ENCODE measurements at places on chromosomes 2 and 18. TPM values are rescaled to one million over a fixed set of nuclear protein-coding genes. Genes with fewer than 3 reads are reported as not detected.

DNA sequence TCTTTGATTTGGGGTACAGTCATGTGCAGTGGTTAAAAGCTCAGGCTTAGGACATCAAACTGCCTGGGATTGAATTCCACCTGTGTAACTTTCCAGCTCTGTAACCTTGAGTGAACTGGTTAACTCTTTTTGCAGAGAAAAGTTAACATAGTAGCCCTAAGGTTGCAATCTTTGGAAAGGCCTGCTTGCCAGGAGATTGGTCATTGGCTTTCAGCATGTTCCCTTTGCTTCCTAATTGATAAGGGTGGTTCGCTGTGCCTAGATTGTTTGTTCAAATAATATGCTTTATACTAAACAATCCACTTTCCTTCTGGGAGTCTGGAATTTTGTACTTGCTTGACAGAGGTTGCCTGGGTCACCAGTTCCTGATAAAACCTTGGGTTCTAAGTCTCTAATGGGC, 86.8 kb downstream of the PIK3C3 start:
- DNase-seq = no peak

- no peak for DNase-seq
Observed at GRCh38 chr2:189854940-189855339, 70.7 kb downstream of the PMS1 start.

DNA sequence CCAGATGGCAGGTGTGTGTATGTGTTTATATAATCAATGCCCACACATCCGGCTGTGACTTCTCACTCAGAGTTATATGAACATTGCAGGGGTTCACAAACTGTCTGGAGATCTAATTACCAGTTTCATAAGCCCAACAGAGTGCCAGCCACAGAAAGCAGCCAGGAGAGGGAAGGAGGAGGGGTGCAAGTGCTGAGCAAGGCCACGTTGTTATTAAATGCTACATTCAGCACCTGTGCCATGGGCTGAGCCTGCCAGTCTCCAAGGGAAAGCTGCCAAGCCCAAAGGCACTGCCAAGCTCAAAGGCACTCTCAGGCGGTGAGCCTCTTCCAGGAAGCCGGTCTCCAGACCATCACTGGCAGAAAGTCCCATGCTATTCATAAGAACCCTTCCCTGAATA, 17.4 kb downstream of the XDH start:
- peak; percentile 44 for DNase-seq

- no peak for DNase-seq
Observed at GRCh38 chr2:36411962-36412444, 56.4 kb downstream of the CRIM1 start.

DNA sequence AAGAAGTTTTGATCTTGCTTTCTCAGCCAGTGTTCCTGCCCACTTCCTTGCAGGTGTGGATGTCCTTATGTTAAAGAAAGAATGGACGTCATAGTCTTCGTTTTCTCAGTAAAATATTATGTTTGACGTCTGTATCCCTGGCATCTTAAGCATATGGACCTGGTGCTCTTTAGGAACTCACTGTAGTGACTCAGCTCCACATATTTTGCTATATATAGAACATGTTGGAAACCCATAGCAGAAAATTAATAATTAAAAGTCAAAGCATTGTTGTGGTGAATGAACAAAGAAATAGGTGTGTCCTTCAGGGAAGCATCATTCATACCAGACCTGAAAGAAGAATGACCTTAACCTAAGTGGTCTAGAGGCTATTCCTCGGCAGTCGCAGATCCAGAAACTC, 196.1 kb downstream of the MCFD2 start:
- DNase-seq = no peak

GRCh38 chr2:29114946-29115609, at the start of gene CLIP4:
TSS of gene CLIP4 (plus strand) at chr2:29115415. CDS start at chr2:29121389, 5,974 bp downstream.
- DNase-seq = no peak

DNA sequence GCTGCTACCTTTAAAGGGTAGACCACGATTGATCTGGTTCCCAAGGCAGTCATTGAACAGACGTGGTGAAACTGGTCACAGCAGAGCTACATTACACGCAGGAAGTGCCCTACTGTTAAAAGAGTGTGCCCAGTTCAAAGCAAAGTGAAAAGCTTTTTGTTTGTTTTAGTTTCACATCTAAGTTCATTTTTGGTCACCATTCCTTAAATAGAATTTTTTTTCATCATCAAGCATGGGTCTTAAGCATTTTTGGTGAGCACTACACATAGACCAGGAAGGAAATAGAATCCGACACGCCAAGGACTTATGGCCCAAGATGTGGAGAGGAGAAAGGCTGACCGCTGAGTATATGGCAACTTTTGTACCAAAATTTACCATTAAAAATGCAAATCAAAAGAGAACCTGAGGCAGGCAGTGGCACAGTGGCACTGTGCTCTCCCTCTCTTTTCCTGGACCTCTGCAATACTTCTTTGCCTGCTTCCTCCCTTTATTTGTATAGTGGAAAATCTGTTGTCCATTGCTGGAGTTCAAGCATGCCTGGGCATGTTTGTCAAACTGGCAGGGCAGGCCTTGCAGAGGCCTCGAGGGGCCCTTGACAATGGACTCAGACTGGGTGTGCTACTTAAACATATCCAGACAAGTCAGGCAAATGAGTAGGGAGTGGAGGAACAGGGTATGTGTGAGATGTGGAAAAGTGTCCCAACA, 42.6 kb upstream of the HNRNPA3 start:
- no peak for DNase-seq

GRCh38 chr2:88614497-88615157, 12.6 kb downstream of the EIF2AK3 start:
- DNase-seq = no peak

- DNase-seq = no peak
Observed at GRCh38 chr2:42841344-42841743, 49.0 kb upstream of the HAAO start.

- no peak for DNase-seq
Observed at GRCh38 chr2:230128623-230129342, 60.1 kb upstream of the SLC16A14 start.

GRCh38 chr2:85642725-85643124, 25.3 kb downstream of the SFTPB start:
- DNase-seq = no peak

GRCh38 chr2:143063612-143064200, 65.5 kb upstream of the ARHGAP15 start:
- no peak for DNase-seq

DNA sequence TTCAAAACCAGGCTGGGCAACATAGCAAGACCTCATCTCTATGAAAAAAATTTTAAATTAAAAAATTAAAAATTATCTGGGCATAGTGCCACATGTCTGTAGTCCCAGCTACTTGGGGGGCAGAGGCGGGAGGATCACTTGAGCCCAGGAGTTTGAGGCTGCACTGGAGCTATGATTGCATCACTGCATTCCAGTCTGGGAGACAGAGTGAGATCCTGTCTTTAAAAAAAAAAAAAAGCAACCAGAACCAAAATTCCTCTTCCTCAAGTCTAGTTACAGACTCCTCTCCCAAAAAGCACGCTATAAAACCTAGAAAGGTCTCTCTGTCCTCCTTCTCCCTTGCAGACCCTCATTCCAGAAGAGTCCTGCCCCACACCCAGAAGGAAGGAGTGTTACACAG, 23.9 kb downstream of the TNFAIP6 start:
- no peak for DNase-seq

- DNase-seq = no peak
Observed at GRCh38 chr2:66185497-66186054, 249.3 kb upstream of the MEIS1 start.

GRCh38 chr18:2400701-2401196, 170.6 kb downstream of the METTL4 start:
- DNase-seq = no peak

MC4R gene
- total RNA-seq = 0.45 TPM

DYNAP gene
- not detected for total RNA-seq

CACNB4 gene
- total RNA-seq = 0.31 TPM

ST8SIA5 gene
- 0.48 TPM for total RNA-seq

RHOB gene
- total RNA-seq = 11.7 TPM

TRIM43 gene
- total RNA-seq = not detected

NR4A2 gene
- 0.70 TPM for total RNA-seq

SCN7A gene
- total RNA-seq = not detected

MALL gene
- total RNA-seq = 0.10 TPM
